NCI-H526 (cell line): ENCODE measurements at places on chromosomes 7 and 10.

DNA sequence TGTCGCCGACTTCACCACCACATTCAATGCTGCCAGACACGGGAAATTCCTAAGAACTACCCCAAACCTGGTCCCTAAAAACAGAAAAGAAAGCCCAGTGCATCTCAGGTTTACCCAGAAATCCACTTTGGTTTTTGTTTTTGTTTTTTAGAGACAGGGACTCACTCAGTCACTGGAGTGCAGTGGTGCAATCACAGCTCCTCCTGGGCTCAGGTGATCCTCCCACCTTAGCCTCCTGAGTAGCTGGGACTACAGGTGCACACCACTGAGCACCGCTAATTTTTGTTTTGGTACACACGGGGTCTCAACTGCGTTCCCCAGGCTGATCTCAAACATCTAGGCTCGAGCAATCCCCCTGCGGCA lies 22.8 kb downstream of the MAD1L1 start:
- no peak for DNase-seq

DNA sequence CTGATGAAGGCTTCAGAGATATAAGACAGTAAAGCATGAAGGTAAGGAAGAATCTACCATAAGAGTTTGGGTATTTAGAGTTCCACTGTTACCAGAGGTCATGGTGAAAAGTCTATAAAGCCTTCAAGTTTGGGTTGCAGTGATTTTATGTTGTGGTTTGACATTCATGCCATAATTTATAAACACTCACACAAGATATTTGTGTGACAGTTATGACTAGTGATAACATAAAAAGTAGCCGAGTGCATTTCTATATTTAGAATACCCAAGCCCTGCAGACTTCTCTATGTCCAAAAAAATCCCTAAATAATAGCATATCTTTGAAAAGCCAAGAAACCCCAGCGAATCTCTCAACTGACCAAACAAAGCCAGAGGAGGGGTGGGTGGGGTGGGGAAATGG lies 229.9 kb downstream of the CXCL12 start:
- DNase-seq = no peak

- DNase-seq = no peak
Observed at GRCh38 chr10:62000037-62000603, 98.6 kb downstream of the ARID5B start.

- no peak for DNase-seq
Observed at GRCh38 chr10:70838270-70838805, 22.6 kb downstream of the SGPL1 start.

DNA sequence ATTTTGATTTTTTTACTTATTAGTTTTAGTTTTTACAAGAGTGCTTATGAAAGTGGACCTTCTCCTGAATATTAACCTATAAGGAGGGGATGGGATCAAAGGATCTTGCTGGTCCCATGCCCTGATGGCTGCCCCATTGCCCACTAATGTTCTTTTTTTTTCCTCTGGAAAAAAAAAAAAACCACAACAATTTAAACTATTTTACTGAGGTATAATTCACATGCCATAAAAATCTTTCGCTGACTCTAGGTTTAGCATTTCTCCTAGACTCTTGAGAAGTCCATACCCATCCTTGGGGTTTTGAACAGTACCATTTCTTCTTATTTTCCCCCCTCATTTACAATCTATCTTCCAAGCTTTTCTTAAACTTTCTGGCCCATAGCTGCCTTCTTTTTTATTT lies 481.8 kb downstream of the TFEC start:
- DNase-seq = no peak

DNA sequence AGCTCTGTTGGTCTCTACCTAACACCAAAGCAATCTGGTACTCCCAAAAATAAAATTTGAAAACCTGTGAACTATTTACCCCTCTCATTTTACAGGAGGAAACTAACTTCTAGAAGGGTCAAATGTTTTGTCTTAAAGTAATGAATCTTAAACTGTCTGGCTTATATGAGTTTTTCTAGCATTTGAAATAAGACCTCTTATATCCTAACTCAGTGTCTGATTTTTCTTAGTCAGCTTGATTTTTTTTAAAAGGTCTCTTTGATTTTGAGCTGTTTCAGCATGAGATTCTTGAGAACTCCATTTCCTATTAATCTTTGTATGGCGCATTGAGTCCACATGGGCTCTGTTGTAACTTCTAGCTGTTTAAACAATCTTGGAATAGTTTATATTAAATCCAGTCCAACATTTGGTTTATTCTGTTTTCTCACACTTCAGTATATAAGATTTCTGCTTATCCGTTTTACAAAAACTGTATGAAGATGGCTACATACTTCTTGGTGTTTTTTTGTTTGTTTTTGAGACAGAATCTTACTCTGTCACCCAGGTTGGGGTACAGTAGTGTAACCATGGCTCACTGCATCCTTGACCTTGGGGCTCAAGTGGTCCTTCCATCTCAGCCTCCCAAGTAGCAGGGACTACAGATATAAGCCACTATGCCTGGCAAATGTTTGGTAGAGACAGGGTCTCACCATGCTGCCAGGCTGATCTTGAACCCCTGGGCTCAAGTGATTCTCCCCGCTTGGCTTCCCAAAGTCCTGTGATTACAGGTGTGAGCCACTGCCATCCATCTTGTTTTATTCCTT lies 91.1 kb downstream of the PPP1R9A start:
- DNase-seq = no peak
